ENCODE measurements at places on chromosomes 16 and 17. TPM values are rescaled to one million over a fixed set of nuclear protein-coding genes. Genes with fewer than 3 reads are reported as not detected.

- no peaks in the 10 kb centered on the region for H3K36me3 ChIP-seq
- no peaks in the 10 kb centered on the region for H3K4me1 ChIP-seq
- DNase-seq: no peak
- H3K4me3 ChIP-seq: no peak overlapping the region
Observed at GRCh38 chr17:60423865-60424264, 1.6 kb downstream of the CHCT1 start.

DNA sequence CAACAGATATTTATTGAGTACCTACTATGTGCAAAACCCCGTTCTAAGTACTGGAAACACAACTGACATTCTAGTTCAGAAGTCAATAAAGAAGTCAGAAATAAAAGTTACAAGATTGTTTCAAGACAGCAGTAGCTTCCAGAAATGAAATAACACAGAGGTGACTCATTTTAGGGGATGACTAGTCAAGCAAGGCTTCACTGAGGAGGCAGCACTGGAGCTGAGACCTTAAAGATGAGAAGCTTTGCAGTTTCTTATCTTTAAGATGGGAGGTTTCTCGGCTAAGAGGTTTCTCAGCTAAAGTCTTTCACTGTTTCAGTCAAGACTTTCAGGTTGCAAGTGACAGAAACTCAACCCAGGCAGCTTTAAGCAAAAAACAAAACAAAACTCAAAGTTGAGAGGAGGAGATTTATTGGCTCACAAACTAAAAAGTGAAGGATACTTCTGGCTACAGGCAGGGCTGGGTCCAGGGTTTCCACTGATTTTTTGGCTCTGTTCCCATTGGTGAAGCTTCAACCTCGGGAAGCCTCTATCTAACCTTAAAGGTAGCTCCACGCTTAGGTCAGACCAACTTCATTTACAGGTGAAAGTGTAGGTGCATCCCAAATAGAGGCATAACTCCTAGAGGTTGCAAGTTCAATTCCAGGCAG is 7.4 kb upstream of the MMP2 start:
- peak; percentile 92 for DNase-seq

The LITAFD gene
- not detected for total RNA-seq

The KRTAP4-1 gene
- not detected for total RNA-seq

- no peaks in the 10 kb centered on the region for H3K27me3 ChIP-seq
- no peak for DNase-seq
- H3K4me3 ChIP-seq: no peak overlapping the region
- H3K27ac ChIP-seq: no peak overlapping the region
- H3K4me1 ChIP-seq: no peaks in the 10 kb centered on the region
Observed at GRCh38 chr17:55202896-55203295, 61.9 kb upstream of the HLF start.

DNA sequence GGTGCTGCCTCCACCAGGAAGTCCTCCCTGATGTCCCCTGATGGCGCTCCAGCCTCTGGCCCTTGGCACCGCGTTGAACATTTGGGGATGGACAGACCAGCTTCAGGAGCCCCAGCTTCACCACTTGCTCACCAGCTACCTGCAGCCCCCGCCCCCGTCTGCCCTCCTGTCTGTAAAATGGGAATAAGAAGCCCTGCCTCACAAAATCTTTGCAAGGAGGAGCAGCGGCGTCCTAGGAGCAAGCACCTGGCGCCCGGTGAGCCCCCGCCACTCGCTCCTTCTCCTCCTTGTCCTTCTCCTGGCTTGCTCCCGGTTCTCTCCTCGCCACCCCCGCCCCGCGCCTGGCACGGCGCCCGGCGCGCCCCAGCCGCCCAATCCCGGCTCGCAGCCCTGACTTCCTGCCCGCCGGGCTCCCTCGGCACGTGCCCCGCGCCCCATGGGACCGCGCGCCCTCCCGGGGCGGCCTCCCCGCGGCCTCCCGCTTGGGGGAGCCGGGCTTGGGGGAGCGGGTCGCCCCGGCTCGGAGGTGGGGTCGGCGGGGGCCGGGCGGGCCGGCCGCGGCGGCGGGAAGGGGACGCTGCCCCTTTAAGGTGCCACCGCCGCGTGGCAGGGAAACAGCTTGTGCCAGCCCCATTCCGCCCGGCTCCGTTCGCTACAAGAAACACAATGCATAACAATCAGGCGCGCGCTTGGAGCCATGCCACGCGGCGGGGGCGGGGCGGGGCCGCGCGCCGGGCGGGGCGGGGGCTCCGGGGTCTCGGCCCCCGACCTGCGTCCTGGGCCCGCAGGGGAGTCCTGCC is 9.1 kb upstream of the PPP1R1B start:
- H3K4me1 ChIP-seq: no peaks in the 10 kb centered on the region
- H3K27ac ChIP-seq: no peak overlapping the region
- peak; percentile 13 for DNase-seq
- peak overlapping the region; percentile 39 for H3K4me3 ChIP-seq

The SEPTIN12 gene
- not detected for total RNA-seq

The NOL3 gene
- 5.0 TPM for total RNA-seq

- no peaks in the 10 kb centered on the region for H3K4me1 ChIP-seq
- no peak overlapping the region for H3K4me3 ChIP-seq
- DNase-seq: no peak
- no peak overlapping the region for H3K27ac ChIP-seq
Observed at GRCh38 chr16:72262711-72263110, 90.8 kb upstream of the PMFBP1 start.

The GPR142 gene
- total RNA-seq: not detected

DNA sequence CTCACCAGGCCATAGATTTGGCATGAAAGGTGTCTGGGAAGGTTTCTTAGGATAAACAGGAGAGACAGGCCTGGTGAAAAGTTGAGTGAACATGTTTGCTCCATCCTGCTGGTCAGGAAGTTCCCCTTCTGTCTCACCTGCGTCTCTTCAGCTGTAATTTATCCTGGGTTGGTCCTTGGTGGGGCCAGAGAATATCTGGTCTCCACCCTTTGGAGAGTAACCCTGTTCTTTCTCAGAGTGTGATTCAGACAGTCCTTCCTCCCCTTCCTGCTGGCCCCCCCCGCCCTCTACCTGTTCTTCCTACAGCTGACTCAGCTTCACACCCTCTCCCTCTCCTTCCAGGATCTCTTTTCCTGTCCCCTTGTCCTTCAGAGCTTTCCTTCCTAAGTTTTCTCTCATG is 17.1 kb downstream of the MINK1 start:
- no peak overlapping the region for H3K27ac ChIP-seq
- DNase-seq: no peak
- H3K36me3 ChIP-seq: no peaks in the 10 kb centered on the region
- H3K27me3 ChIP-seq: no peaks in the 10 kb centered on the region
- H3K4me1 ChIP-seq: peaks cover 17% of the 10 kb centered on the region

- peaks cover 5% of the 10 kb centered on the region for H3K27me3 ChIP-seq
- DNase-seq: peak; percentile 72
- H3K4me1 ChIP-seq: peaks cover 8% of the 10 kb centered on the region
- H3K4me3 ChIP-seq: no peak overlapping the region
- no peaks in the 10 kb centered on the region for H3K36me3 ChIP-seq
Observed at GRCh38 chr16:82031116-82032084, 3.7 kb upstream of the HSD17B2 start.

- H3K4me1 ChIP-seq: no peaks in the 10 kb centered on the region
- peaks cover 18% of the 10 kb centered on the region for H3K27me3 ChIP-seq
- H3K4me3 ChIP-seq: no peak overlapping the region
- no peak overlapping the region for H3K27ac ChIP-seq
Observed at GRCh38 chr17:45747911-45748310, 36.2 kb upstream of the CRHR1 start.

The ARHGDIG gene
- total RNA-seq: 0.36 TPM

GRCh38 chr16:49952386-49952785 is 72.6 kb upstream of the CNEP1R1 start:
- H3K4me3 ChIP-seq: no peak overlapping the region
- no peak for DNase-seq

- H3K4me1 ChIP-seq: no peaks in the 10 kb centered on the region
- H3K36me3 ChIP-seq: no peaks in the 10 kb centered on the region
- peaks cover 22% of the 10 kb centered on the region for H3K27me3 ChIP-seq
- H3K27ac ChIP-seq: no peak overlapping the region
Observed at GRCh38 chr17:77686903-77687302, 271.6 kb upstream of the TNRC6C start.

DNA sequence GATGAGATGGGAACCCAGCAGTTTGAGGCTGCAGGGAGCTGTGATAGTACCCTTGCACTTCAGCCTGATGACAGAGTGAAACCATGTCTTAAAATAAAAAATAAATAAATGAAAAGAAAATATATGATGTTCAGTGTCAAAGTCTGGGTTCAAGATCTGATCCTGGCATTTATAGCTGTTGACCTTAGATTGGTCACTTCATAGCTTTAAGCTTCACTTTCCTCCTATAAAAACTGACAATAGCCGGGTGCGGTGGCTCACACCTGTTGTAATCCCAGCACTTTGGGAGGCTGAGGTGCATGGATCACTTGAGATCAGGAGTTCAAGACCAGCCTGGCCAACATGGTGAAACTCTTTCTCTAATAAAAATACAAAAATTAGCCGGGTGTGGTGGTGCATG is 5.2 kb upstream of the ZNF821 start:
- DNase-seq: no peak
- no peak overlapping the region for H3K4me3 ChIP-seq
- no peaks in the 10 kb centered on the region for H3K36me3 ChIP-seq
- no peak overlapping the region for H3K27ac ChIP-seq
- H3K27me3 ChIP-seq: no peaks in the 10 kb centered on the region

GRCh38 chr16:54362591-54363206 is 76.1 kb upstream of the IRX3 start:
- H3K27me3 ChIP-seq: peaks cover 11% of the 10 kb centered on the region
- no peaks in the 10 kb centered on the region for H3K4me1 ChIP-seq
- no peak overlapping the region for H3K4me3 ChIP-seq
- H3K36me3 ChIP-seq: no peaks in the 10 kb centered on the region
- no peak overlapping the region for H3K27ac ChIP-seq

- no peak overlapping the region for H3K4me3 ChIP-seq
- H3K4me1 ChIP-seq: no peaks in the 10 kb centered on the region
- H3K27ac ChIP-seq: no peak overlapping the region
- no peaks in the 10 kb centered on the region for H3K27me3 ChIP-seq
- H3K36me3 ChIP-seq: no peaks in the 10 kb centered on the region
Observed at GRCh38 chr16:79320956-79321355, 279.6 kb downstream of the MAF start.

The TMEM170A gene
- 16.7 TPM for total RNA-seq

GRCh38 chr17:55648086-55648485 is 74.6 kb downstream of the TMEM100 start:
- peaks cover 4% of the 10 kb centered on the region for H3K27me3 ChIP-seq
- H3K4me1 ChIP-seq: no peaks in the 10 kb centered on the region
- no peak overlapping the region for H3K4me3 ChIP-seq

- no peak for DNase-seq
- no peak overlapping the region for H3K27ac ChIP-seq
- H3K4me3 ChIP-seq: no peak overlapping the region
- H3K4me1 ChIP-seq: no peaks in the 10 kb centered on the region
Observed at GRCh38 chr17:61087024-61087423, 312.6 kb upstream of the TBX2 start.

GRCh38 chr17:17692353-17693252 is 11.3 kb downstream of the RAI1 start:
- DNase-seq: no peak
- no peaks in the 10 kb centered on the region for H3K27me3 ChIP-seq
- H3K36me3 ChIP-seq: no peaks in the 10 kb centered on the region
- peaks cover 47% of the 10 kb centered on the region for H3K4me1 ChIP-seq
- peak overlapping the region; percentile 98 for H3K27ac ChIP-seq

The LGALS9 gene
- total RNA-seq: 0.54 TPM

The GSDMA gene
- total RNA-seq: not detected

DNA sequence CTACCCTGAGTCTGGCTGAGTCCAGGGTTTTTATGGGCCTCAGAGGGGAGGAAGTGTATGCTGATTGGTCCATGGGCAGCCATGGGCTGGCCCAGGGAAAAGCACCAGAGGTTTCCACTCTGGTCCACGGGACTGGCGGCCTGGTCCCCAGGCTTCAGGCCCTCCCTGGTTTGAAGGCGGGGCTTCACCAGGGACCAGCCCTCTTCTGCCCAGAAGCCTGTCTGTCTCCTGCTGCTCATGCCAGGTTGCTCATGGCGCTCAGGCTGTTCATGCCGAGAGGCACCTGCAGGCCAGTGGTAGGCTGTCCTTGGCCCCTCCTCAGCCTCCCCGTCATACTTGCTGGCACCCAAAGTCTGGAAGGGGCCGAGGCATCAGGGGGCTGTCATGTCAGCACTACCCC is 45.0 kb upstream of the CLEC19A start:
- no peak overlapping the region for H3K27ac ChIP-seq
- no peaks in the 10 kb centered on the region for H3K36me3 ChIP-seq
- H3K4me1 ChIP-seq: no peaks in the 10 kb centered on the region
- no peaks in the 10 kb centered on the region for H3K27me3 ChIP-seq
- DNase-seq: no peak

DNA sequence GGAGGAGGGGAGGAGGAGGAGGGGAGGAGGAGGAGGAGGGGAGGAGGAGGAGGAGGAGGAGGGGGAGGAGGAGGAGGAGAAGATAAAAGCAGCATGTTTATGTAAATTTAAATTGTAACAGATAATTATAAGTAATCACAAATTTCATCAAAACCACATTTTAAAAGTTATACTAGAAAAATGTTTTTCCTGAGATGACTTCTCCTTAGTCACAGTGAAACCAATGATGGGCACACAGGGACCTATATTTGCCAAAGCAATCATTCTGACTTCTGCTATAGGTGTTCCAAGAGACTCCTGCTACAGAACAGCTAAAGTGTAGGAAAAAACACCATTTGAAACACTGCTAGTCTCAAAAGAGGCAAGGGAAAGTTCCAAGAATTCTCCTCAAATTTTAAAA is 66.4 kb downstream of the CEP95 start:
- peaks cover 8% of the 10 kb centered on the region for H3K4me1 ChIP-seq
- DNase-seq: no peak
- no peak overlapping the region for H3K4me3 ChIP-seq
- peak overlapping the region; percentile 32 for H3K27ac ChIP-seq

- H3K27me3 ChIP-seq: peaks cover 2% of the 10 kb centered on the region
- no peak for DNase-seq
- no peaks in the 10 kb centered on the region for H3K36me3 ChIP-seq
- peaks cover 19% of the 10 kb centered on the region for H3K4me1 ChIP-seq
Observed at GRCh38 chr17:76541739-76542454, 2.1 kb downstream of the PRCD start.

DNA sequence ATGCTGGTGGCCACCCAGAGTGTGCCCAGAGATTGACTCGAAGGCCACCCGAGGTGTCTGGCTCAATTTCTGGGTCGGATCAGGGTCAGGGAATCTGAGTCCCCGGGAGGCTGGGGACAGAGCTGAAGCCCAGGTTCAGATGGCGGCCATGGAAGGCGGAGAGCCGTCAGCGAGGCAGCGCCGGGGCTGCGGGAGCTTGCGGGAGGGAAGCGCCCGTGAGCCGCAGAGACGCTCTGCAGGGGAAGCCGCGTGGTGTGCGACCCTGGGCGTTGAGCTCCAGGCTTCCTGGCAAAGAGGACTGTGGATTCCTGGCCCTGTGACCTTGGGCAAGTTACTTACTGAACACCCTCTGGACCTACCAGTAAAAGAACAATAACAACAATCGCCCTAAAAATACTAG is 518 bp upstream of the SPATA22 start:
- no peak overlapping the region for H3K27ac ChIP-seq
- no peak for DNase-seq
- no peaks in the 10 kb centered on the region for H3K27me3 ChIP-seq
- no peak overlapping the region for H3K4me3 ChIP-seq

The CEP112 gene
- 3.6 TPM for total RNA-seq

- peaks cover 32% of the 10 kb centered on the region for H3K4me1 ChIP-seq
- H3K27ac ChIP-seq: peak overlapping the region; percentile 99
- H3K4me3 ChIP-seq: peak overlapping the region; percentile 96
- H3K27me3 ChIP-seq: no peaks in the 10 kb centered on the region
Observed at GRCh38 chr17:48543854-48544348, 1.0 kb downstream of the HOXB2 start.

GRCh38 chr16:78437352-78437968 is 338.0 kb downstream of the WWOX start:
- H3K4me1 ChIP-seq: no peaks in the 10 kb centered on the region
- DNase-seq: peak; percentile 1
- H3K4me3 ChIP-seq: no peak overlapping the region
- no peak overlapping the region for H3K27ac ChIP-seq
- no peaks in the 10 kb centered on the region for H3K27me3 ChIP-seq

All from IMR-90 (cell line).